ENCODE measurements at places on chromosomes 1 and 21.

- DNase-seq = no peak
Observed at GRCh38 chr1:171087896-171088295, 2.8 kb upstream of the FMO3 start.

DNA sequence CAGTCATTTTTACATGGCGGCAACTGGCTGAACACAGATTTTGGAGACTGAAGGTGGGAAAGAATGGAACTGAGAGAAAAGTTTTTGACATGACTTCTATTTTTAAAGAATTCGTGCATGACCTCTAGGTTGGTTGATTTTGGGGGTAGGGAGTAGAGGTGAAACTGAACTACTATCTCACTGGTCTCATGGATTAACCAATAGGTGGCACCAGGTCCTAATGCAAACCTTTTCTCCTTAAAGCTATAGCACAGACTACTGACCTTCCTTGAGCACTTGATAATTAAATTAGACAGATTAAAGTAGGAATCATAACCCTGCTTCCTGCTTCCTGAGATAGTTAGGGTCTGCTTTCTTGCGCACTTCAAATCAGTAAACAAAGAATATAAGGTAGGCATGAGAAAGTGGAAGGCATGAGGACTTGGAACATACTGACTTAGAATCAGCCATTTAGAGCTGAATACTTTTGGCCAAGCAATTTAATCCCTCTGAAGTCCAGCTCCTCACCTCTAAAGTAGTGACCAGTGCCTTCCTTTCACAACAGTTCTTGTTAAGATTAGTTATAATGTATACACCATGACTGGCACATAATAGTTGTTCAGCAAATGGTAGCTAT lies 206.0 kb downstream of the CENPF start:
- DNase-seq = peak; percentile 56

GRCh38 chr1:45266151-45266801 lies 59.9 kb upstream of the ZSWIM5 start:
- peak; percentile 22 for DNase-seq

GRCh38 chr1:196732526-196732925 lies 42.1 kb upstream of the CFHR3 start:
- no peak for DNase-seq

DNA sequence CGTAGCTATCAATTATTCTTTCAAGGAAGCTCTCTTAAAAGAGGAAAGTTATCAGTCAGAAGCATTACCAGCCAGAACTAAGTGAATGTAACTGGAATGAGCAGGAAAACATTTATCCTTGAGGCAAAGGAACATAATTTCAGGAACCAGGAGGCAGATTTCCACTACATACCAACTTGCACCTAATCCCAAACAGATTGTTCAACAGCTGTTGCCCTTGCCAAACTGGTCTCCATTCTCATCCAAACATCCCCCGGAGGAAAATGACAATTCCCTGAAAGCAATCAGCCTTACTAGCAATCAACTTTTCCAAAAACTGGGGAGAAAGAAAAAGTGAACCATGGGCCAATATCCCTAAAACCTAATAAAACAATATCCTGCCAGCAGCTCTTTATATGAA lies 35.0 kb downstream of the ENAH start:
- DNase-seq = peak; percentile 54

- no peak for DNase-seq
Observed at GRCh38 chr1:111236379-111236778, 8.9 kb downstream of the CHI3L2 start.

DNA sequence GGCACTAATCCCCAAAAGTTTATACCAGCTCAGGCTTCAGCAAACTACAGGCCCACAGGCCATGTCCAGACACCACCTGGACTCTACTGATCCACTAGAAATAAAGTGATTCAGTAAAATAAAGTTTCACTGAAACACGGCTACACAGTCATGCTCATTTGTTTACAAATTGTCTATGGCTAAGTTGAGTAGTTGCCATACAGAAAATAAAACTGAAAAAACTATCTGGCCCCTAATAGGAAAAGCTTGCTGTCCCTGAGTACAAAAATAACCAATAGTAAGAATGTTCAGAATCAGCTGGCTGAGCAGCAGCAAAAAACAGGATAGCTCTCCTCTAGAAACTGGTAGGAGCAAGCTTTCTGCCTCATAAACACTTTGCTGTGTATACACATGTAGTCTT lies 221.5 kb downstream of the RERE start:
- no peak for DNase-seq

GRCh38 chr21:40021558-40022351 lies 154.5 kb downstream of the PCP4 start:
- no peak for DNase-seq

GRCh38 chr21:36694031-36694515 lies 4.8 kb upstream of the SIM2 start:
- no peak for DNase-seq

DNA sequence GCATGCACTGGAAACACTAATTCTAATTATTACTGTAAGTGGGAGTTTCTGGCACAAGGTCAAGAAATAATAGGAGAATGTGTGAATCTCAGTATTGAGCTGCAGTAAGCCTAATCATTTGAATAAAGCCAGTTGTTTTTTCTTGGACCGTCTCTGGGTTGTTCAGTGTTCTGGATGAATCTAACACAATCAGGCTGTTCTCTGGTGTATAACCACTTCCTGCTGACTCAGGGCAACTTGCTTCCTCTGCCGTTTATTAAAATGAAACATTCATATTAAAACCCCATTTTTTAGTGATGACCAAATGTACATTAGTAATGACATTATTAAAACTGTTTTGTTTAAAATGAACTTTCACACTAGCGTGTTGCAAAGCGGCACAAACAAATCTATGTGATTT lies 273.1 kb upstream of the SNX7 start:
- peak; percentile 76 for DNase-seq

DNA sequence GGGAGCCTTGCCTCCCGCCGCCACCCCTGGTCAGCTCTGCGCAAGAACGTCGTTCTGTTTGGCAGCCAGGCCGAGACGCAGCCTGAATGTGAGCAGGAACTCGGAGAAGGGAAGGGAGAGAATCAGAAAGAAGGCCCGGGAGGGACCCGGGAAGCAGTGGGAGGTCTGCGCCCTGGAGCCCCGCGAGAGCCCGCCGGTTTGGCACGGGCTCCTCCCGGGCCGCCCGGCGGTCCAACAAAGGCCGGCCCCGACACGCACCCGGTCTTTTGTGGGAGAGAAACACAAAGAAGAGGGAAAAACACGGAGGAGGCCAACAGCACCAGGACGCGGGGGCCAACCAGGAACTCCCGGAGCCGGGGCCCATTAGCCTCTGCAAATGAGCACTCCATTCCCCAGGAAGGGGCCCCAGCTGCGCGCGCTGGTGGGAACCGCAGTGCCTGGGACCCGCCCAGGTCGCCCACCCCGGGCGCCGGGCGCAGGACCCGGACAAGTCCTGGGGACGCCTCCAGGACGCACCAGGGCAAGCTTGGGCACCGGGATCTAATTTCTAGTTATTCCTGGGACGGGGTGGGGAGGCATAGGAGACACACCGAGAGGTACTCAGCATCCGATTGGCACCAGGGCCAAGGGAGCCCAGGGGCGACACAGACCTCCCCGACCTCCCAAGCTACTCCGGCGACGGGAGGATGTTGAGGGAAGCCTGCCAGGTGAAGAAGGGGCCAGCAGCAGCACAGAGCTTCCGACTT lies 2.7 kb upstream of the OLIG2 start:
- no peak for DNase-seq

DNA sequence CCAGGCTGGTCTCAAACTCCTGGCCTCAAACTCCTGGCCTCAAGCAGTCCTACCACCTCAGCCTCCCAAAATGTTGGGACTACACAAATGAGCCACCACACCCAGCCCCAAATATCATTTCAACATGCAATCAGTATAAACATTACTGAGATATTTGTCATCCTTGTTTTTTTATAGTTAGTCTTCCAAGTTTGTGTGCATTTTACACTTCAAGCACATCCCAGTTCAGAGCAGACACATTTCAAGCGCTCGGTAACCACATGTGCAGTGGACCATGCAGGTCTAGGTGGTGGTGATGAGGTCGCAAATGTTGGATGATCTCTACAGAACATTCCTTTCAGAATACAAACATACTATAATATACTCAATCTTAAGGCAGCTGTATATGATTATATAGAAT lies 23.8 kb upstream of the APP start:
- DNase-seq = peak; percentile 88

GRCh38 chr1:117780687-117781475 lies 148.5 kb downstream of the GDAP2 start:
- peak; percentile 77 for DNase-seq

- DNase-seq = peak; percentile 68
Observed at GRCh38 chr1:10494754-10495474, 20.2 kb downstream of the PEX14 start.
